Nasal cavity respiratory epithelium epithelial cell of viscerocranial mucosa (primary cell): ENCODE measurements at places on chromosomes 16 and 17. TPM values are rescaled to one million over a fixed set of nuclear protein-coding genes. Genes with fewer than 3 reads are reported as not detected.

Gene EXOC3L1
- not detected in 2 replicates for total RNA-seq

Gene HBA1
- total RNA-seq: not detected in 2 replicates

Gene SHBG
- total RNA-seq: under 0.01 and 0.21 TPM in 2 replicates

Gene HAS3
- total RNA-seq: 41.0 and 203 TPM in 2 replicates

Gene HAP1
- total RNA-seq: 1.4 and 5.1 TPM in 2 replicates

Gene RPA1
- 29.4 and 54.2 TPM in 2 replicates for total RNA-seq

Gene EPN3
- total RNA-seq: 4.1 and 20.9 TPM in 2 replicates

Gene FBXO39
- total RNA-seq: under 0.01 and 0.36 TPM in 2 replicates

Gene USP6
- not detected in 2 replicates for total RNA-seq

Gene SDK2
- 4.4 and 41.1 TPM in 2 replicates for total RNA-seq

Gene DCXR
- total RNA-seq: 40.5 and 110 TPM in 2 replicates

Gene FBXW10B
- total RNA-seq: 1.0 and 3.8 TPM in 2 replicates
